T-helper 1 cell treated with Interleukin-12 subunit alpha and Interleukin-12 subunit beta and Interleukin-4 antibody, amounts not matched to agents 30 ng/mL and 1 ng/mL, for 36 hours (primary cell): ENCODE measurements at places on chromosomes 12 and 14. TPM values are rescaled to one million over a fixed set of nuclear protein-coding genes. Genes with fewer than 3 reads are reported as not detected.

The CELA1 gene
- 0.22 TPM in 1 of 2 replicates, not detected in the other for total RNA-seq

The USP44 gene
- total RNA-seq = 3.2 and 4.3 TPM in 2 replicates

The FAIM2 gene
- total RNA-seq = 0.83 and 0.88 TPM in 2 replicates

The COL2A1 gene
- total RNA-seq = not detected in 2 replicates

The GPR162 gene
- total RNA-seq = 0.17 and 0.29 TPM in 2 replicates

The NKX2-1 gene
- not detected in 2 replicates for total RNA-seq

The ENDOU gene
- total RNA-seq = not detected in 2 replicates

The PLEKHD1 gene
- total RNA-seq = 0.12 and 0.20 TPM in 2 replicates
